ENCODE measurements at places on chromosomes 6 and 20.

- DNase-seq = no peak
These were observed 48.8 kb downstream of the MCUR1 start for GRCh38 chr6:13765570-13765969.

DNA sequence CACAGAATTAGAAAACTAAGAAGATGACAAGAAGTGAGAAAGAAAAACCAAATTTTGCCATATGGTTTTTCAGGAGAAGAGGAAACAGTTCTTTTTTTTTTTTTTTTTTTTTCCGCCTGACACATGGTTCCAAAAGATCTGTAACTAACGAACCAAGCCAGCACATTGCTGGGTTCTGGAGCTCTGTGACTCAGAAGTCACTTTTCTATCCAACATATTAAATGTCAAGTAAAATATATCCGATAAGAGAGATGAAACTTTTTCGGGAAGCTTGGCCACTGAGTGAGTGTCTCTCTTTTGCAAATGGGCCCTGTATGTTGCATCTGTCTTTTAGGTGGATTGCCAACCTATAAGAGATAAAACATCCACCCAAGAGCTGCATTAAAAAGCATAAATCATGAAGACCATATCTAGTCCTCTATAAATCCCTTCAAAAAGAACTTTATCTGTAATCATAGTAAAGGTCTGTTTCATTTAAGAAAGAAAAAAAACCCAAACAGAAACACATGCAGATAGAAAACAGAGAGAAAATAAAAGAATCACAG, 4.6 kb downstream of the METTL24 start:
- DNase-seq = no peak

- DNase-seq = no peak
These were observed 35.9 kb downstream of the MOXD1 start for GRCh38 chr6:132365281-132365907.

DNA sequence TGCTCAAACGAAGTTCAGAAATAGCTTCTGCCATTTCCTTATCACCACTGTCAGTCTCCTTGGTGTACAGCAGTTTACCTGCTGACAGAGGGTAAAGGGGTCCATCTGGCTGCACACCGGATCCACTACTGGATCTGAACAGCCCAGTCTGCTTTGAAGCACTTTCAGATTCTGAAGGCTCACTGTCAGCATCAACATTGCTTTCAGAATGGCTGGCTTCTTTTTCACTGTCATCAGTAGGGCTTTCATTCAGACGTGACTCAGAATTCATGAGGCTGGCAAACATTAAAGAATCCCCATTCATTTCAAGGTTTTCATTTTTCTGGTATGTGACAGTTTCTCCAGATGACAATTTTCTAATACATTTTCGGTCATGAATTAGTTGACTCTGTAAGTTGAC, 21.0 kb upstream of the PNISR start:
- DNase-seq = no peak

DNA sequence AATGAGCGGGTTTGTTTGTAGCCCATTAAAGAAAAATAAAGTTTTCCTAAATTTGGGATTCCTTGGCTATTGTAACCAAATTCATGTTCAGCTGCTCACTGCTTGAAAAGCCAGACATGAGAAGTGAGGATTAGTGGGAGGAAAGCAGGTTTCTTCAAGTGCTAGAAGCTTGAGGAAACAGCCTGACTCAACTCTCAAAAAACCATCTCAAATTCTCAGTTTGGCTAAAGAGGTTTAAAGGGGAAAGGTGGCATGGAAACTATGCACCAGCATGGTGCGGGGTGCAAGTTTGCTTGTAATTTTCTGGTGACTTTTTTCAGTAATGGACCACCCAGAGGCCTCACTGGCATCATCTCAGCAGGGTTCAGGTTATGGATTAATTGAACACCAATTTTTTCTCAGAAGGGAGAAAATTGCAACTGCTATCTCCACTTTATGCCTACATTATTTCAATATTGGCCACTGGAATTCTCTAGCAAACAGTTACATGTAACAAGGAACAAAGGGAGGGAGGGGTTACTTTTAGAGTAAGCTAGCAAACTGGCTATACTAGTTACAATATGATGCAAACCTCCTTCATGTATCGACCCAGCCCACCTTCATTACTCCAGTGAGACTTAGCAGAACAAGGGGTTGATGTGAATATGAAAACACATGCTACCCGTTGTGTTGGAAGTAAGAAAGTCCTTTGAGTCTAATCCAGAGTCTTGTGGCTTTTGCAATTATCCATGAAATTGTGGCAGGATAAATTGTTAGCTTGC, 85.0 kb upstream of the IFNGR1 start:
- DNase-seq = no peak

DNA sequence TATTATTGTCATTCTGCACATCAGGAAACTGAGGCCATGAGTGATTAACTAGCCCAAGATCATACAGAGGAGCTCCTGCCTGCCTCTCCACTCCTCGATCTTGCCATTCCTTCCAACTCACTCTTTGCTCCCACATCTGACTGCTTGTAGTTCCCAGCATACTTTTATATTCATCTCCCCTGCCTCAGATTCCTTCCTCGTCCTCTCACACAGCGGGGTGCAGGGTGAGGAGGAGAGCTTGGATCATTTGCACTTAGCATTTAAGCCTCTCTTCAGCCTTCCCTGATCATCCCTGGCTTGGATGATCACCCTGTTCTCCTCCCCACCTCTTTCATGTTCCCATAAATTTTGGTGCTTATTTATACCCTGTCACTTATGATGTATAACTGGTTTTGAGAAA, 515.1 kb upstream of the SOX4 start:
- DNase-seq = no peak

DNA sequence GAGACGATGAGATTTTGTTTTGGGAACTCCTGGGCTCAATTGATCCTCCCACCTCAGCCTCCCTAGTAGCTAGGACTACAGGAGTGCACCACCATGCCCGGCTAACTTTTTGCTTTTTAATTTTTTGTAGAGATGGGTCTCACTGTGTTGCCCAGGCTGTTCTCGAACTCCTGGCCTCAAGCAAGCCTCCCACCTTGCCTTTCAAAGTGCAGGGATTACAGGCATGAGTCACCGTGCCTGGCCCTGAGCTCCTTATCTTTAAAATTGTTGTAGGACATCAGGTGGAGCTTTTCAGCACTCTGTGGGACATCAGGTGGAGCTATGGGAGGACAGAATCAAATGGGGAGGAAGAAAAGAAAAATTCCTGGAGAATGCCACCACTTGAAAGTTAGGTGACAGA, 12.7 kb downstream of the ACTR5 start:
- no peak for DNase-seq

DNA sequence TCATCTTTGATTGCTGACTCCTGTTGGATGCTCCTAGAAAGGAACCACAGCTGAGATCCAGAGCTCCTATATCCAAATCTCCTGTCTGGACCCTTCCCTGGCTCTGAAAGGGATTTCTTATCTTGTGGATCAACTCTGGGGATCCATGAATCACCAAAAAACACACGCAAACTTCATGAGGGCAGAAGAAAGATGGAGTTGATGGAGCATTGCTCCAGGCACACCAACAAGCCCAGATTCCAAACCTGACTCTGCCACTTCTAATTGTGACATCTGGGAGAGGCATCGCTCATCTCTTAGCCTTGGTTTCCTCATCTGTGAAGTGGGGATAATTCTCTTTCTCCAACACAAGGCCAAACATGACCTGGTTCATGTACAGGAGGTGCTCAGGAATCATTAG, 6.7 kb downstream of the KCNS1 start:
- DNase-seq = no peak

DNA sequence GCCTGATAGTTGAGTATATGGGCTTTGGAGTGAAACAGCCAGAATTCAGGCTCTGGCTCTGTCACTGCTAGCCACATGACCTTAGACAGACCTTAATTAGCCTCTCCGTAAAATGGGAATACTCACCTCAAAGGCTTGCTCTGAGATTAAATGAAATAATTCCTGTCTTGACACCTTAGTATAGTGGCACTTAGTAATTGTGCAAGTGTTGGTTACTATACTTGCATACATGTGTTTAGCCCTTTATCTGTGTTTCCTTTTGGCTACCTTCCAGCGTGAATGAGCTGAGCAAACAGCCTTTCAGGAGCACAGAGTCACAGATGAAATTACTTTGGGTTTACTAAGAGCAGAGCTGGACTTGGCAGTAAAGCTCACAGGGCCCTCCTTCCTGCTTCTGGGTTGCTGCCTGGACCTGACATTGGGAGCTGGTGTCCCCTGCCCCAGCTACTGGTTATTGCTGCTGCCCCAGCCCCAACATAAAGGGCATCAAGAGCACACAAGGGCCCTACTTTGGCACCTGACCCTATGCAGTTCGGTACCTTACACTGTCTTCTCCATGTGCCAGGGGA, 32.8 kb downstream of the CD164 start:
- peak; percentile 67 for DNase-seq

GRCh38 chr20:59495166-59495565, 109.2 kb upstream of the PHACTR3 start:
- no peak for DNase-seq

DNA sequence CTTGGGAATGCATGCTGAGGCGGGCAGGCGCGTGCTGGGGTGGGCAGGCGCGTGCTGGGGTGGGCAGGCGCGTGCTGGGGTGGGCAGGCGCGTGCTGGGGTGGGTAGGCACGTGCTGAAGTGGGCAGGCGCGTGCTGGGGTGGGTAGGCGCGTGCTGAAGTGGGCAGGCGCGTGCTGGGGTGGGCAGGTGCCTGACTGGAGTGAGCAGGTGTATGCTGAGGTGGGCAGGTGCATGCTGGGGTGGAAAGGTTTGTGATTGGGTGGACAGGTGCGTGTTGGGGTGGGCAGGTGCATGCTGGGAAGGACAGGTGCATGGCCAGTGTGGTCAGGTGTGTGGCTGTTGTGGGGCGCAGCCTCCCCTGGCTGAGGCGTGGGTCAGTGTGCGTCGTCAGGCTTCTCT, 404.1 kb downstream of the CDH4 start:
- no peak for DNase-seq

DNA sequence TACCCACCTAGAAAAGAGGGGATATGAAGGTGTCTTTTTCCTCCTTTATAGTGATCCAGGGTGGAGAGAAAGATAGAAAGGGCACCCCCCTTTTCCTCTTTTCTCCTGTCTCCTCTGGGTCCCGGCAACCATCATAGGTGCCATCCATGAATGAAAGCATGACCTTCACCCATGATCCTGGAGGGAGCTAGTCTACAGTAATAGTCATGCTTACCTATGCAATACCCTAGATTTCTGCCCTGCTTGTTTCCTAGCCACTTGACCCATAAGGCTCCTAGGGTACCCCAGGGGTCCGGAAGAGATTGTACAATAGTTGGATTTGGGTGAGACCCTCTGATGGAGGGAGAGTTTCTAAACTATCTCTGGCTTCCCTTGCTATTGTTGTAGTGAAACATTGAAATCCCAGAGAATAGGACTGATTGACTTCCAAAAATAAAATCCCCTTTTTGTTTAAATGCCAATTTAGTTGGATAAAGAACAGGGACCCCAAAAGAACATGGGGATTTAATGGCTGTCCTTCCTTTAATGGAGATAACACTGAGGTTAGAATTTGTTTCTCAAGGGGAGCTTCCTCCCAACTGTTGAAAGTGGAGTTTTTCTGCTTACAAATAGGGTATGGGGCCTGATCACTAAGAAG, 366.8 kb upstream of the KHDRBS2 start:
- DNase-seq = peak; percentile 29

GRCh38 chr20:52809003-52809402, 163.2 kb upstream of the TSHZ2 start:
- DNase-seq = no peak

- no peak for DNase-seq
These were observed 3.9 kb upstream of the TIAM2 start for GRCh38 chr6:154991207-154991606.

GRCh38 chr6:109513571-109514071, 30.6 kb upstream of the ZBTB24 start:
- DNase-seq = no peak

GRCh38 chr6:22828179-22829062, 259.1 kb downstream of the HDGFL1 start:
- peak; percentile 18 for DNase-seq

- DNase-seq = no peak
These were observed 49.8 kb downstream of the BCKDHB start for GRCh38 chr6:80156221-80156620.

GRCh38 chr20:19628570-19629134, 129.4 kb upstream of the RIN2 start:
- peak; percentile 73 for DNase-seq

GRCh38 chr6:52595000-52595795, 18.3 kb upstream of the TRAM2 start:
- DNase-seq = no peak

- no peak for DNase-seq
These were observed 93.4 kb upstream of the PTPRT start for GRCh38 chr20:43283126-43283525.

DNA sequence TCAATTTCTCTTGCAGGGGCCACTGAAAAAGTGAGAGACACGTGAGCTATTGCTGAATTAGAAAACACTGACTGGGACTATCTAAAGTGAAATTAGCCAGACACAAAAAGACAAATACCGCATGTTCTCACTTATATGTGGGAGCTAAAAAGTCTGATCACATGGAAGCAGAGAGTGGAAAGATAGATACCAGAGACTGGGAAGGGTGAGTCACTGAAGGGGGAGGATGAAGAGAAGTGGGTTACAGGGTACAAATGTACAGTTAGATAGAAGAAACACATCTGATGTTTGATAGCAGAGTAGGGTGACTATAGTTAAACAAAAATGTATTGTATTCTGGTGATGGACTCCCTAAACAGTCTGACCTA, 13.4 kb downstream of the CST3 start:
- no peak for DNase-seq

- no peak for DNase-seq
These were observed 422.7 kb downstream of the TFAP2B start for GRCh38 chr6:51241376-51241775.

DNA sequence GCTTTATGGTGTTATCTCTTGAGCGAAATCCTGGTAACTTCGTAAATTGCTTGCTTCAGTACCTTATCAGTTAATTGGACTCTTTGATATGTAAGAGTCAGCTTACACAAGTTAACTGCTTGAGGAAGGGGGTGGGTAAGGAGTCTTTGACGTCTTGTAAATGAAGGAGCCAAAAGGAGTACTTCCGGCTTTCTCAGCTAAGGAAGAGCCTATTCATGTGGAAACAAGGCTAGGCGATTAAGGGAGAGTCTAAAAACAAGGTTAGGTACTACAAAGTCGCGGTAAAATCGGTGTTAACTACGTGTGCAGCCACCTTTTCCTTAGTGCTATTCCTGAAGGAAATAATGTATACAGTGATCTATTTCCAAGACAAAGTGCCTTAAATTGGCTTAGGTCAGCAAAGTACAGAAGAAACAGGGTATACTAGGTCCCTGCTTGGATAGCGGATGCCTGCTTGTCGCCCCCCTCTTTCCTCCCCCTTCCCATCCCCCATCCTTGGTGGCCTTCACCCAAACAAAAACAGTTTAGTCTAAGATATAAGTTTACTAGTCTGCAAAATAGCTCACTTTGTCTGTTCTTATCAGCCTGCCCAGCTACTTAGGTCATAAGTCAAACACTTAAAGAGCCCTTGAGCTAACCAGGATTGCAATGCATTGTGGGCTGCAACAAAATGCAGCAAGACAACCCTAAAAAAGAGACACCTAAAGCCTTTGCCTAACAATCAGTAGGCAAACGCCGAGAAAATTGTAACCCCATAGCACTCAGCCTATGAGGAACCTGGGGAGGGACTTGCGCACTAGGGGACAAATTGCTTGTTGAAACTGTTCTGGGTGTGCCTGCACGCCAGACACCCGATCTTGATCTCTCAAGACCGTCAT, 147.3 kb downstream of the TRIM27 start:
- DNase-seq = no peak

GRCh38 chr6:166760288-166760687, 133.2 kb upstream of the RPS6KA2 start:
- no peak for DNase-seq

GRCh38 chr6:2509711-2510110, 241.0 kb downstream of the MYLK4 start:
- no peak for DNase-seq

- no peak for DNase-seq
These were observed 229.2 kb upstream of the TAB2 start for GRCh38 chr6:149088361-149088760.
